ENCODE measurements at places on chromosomes 7 and 10.

DNA sequence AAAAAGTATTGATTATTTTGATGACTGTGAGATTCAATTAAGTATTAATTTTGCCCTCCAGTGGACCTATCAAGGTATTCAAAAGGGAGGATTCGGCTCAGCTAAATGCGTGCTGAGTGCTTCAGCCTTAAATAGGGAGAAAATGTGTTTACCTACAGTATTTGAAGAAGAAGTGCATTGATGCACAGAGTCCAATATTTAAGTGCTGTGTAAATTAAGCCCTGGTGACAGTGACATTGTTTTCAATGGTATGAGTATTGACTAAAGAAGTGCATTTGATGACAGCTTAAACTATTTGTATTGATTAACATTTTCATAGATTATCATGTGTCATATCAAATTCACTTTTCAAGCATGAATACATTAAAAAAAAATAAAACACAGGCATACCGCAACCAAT lies 106.6 kb downstream of the POU6F2 start:
- H3K27me3 ChIP-seq = peaks cover 11% of the 10 kb centered on the region
- no peak overlapping the region for H3K27ac ChIP-seq
- no peaks in the 10 kb centered on the region for H3K36me3 ChIP-seq
- ATAC-seq = no peak
- no peaks in the 10 kb centered on the region for H3K4me1 ChIP-seq

GRCh38 chr10:91944880-91945630 lies 21.5 kb downstream of the BTAF1 start:
- peak overlapping the region; percentile 91 for H3K27ac ChIP-seq
- H3K4me1 ChIP-seq = peaks cover 12% of the 10 kb centered on the region
- H3K4me3 ChIP-seq = peak overlapping the region; percentile 51
- H3K36me3 ChIP-seq = peaks cover 97% of the 10 kb centered on the region
- peak; percentile 96 for ATAC-seq
- H3K27me3 ChIP-seq = no peaks in the 10 kb centered on the region

DNA sequence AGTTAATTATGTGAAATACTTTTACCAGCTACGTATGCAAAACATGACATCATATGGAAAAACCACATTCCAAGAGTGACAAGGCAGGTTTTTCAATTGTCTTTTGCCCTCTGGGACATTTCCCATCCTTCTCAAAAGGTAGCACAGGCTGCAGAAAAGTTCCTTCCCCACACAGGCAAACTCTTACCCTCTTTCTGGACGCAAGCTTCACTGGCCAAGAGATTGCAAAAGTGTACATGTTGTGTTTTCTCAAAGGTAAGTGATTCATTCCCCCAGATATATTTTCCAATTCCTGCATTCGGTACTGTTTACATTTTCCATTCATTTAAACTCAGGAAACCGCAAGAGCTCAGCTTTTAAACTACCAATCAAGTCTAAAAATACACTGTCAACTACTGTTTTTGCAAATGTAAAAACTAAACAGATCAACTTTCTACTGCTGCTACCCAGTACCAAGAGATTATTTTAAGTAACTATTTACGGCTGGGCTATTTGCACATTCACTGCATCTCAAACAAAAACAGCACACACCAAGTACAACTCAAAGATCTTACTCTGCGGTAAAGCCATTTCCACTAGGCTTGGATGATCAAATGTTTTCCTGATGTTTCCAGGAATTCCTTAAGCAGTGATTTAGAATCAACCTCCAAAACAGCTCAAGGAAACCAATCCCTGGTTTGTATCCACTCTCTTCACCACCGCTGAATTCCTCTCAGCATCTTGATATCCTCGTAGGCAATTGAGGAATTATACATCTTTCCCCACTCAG lies 233.6 kb upstream of the CCDC6 start:
- no peaks in the 10 kb centered on the region for H3K4me1 ChIP-seq
- H3K27ac ChIP-seq = no peak overlapping the region
- H3K27me3 ChIP-seq = no peaks in the 10 kb centered on the region
- peaks cover 30% of the 10 kb centered on the region for H3K36me3 ChIP-seq

- H3K4me1 ChIP-seq = no peaks in the 10 kb centered on the region
- no peak overlapping the region for H3K4me3 ChIP-seq
- no peak overlapping the region for H3K27ac ChIP-seq
- no peaks in the 10 kb centered on the region for H3K27me3 ChIP-seq
Observed at GRCh38 chr7:30379131-30379530, 94.7 kb downstream of the ZNRF2 start.

DNA sequence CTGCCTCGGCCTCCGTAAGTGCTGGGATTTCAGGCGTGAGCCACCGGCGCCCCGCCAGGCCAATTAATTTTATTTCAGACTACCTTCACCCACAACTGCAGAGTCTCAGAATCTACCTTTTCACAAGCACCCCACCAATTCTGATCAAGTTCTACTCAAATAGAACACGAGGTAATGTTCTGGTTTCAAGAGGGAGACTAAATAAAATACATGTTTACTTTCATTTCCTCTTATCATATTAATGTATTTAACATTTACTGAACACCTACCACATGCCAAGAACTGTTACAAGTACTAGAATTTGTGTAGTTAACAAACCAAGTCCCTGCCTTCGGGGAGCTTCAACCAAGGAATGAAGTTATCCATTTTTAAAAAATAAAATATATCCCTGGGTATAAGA lies 25.5 kb upstream of the RGS10 start:
- no peaks in the 10 kb centered on the region for H3K4me1 ChIP-seq
- no peak for ATAC-seq
- H3K36me3 ChIP-seq = peaks cover 15% of the 10 kb centered on the region
- H3K4me3 ChIP-seq = no peak overlapping the region
- H3K27me3 ChIP-seq = no peaks in the 10 kb centered on the region
- H3K27ac ChIP-seq = no peak overlapping the region

DNA sequence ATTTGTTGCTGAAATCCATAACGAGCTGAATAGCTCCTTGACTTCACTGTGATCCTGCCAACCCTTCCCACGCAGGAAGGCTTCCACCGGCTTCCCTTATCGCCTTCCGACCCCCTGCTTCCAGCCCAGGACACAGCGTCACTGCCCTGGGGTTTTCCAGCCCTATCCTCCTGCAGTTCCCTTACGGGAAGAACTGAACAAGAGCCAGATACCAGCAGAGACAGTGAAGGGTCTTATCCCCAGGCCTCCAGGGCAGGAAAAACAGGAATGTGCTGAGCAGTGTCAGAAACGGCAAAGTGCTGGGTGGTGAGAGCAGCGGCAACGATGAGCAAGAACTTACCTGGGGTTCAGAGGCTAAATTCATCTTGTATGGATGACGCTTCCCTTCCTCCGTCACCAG lies 22.4 kb downstream of the PDLIM1 start:
- H3K27ac ChIP-seq = no peak overlapping the region
- H3K27me3 ChIP-seq = peaks cover 4% of the 10 kb centered on the region
- no peaks in the 10 kb centered on the region for H3K4me1 ChIP-seq

- no peak overlapping the region for H3K27ac ChIP-seq
- H3K36me3 ChIP-seq = no peaks in the 10 kb centered on the region
- H3K27me3 ChIP-seq = peaks cover 3% of the 10 kb centered on the region
- H3K4me1 ChIP-seq = peaks cover 4% of the 10 kb centered on the region
- no peak overlapping the region for H3K4me3 ChIP-seq
Observed at GRCh38 chr10:117936141-117936540, 110.6 kb downstream of the RAB11FIP2 start.

DNA sequence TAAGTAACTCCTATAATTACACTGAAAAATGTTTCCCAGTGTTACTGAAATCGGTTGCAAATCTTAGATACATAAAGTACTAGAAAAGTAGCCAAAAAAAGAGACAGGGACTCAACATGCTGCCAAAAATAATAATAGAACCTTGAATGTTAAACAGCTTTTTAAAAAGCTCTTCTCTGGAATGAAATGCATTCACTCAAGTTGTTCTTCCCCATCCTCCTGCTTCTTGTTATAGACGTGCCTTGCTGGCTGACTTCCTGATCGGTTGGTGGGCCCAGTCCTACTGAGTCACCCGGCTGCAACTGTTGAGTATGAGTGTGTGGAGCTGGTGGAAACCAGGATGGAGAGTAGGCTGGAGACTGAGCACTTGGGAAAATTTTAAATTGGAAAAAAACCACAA lies 30.6 kb upstream of the RAPGEF5 start:
- no peak overlapping the region for H3K4me3 ChIP-seq
- H3K4me1 ChIP-seq = no peaks in the 10 kb centered on the region
- no peaks in the 10 kb centered on the region for H3K36me3 ChIP-seq
- H3K27me3 ChIP-seq = peaks cover 5% of the 10 kb centered on the region
- no peak overlapping the region for H3K27ac ChIP-seq

GRCh38 chr10:13867822-13868221 lies 281.1 kb downstream of the PRPF18 start:
- no peak for ATAC-seq
- no peak overlapping the region for H3K4me3 ChIP-seq
- no peak overlapping the region for H3K27ac ChIP-seq
- no peaks in the 10 kb centered on the region for H3K4me1 ChIP-seq
- no peaks in the 10 kb centered on the region for H3K27me3 ChIP-seq

- H3K27me3 ChIP-seq = peaks cover 41% of the 10 kb centered on the region
- H3K27ac ChIP-seq = no peak overlapping the region
- no peak for ATAC-seq
- no peaks in the 10 kb centered on the region for H3K36me3 ChIP-seq
- H3K4me3 ChIP-seq = no peak overlapping the region
Observed at GRCh38 chr7:108008827-108009226, 5.9 kb upstream of the LAMB1 start.

DNA sequence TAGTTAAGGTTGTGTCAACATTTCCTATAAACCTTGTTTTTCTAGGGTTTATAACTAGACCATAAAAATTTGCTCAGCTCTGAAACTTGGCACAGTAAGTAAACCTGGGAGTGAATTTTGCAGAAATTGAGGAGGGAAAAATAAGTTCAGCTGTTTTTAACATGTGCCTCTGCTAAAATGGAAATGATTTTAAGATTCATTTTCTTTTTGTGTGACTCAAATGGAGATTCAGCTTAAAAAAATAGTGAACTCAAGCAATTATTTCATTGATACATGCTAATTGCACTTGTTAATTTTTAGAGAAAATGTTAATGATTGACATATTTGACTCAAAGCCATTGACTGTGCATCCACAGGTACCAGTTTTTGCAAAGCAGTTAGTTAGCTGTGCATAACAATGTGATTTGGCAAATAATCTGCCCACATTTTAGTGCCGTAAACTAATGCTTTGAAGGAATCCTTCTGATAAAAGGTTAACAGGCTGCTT lies 68.5 kb upstream of the ZNF438 start:
- peaks cover 29% of the 10 kb centered on the region for H3K4me1 ChIP-seq
- H3K4me3 ChIP-seq = peak overlapping the region; percentile 61
- H3K27ac ChIP-seq = peak overlapping the region; percentile 66
- peak; percentile 7 for ATAC-seq
- no peaks in the 10 kb centered on the region for H3K36me3 ChIP-seq

DNA sequence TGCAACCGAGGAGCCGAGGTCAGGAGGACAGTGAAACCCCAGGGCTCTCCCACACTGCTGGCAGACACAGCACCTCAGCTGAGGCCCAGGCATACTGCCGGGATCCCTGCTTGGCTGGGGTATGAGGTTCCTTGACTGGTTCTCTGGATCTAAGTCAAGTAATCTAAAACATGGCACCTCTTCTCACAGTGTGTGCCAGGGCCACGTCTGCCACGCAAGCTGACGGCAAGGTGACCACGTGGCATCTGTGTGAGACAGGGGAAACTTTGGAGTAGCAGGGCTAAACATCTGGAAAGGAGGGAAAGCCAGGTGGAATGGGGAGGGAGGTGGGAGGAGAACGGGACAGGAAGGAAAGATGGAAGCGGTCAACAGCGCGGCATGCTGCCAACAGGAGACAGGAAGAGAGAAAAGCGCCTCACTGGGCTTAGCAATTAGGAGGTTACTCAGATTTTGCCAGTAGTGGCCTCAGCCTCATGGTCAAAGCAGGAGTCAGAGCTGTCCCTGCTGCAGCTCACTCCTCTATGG lies 103.7 kb downstream of the CXCL12 start:
- ATAC-seq = no peak
- no peaks in the 10 kb centered on the region for H3K4me1 ChIP-seq

DNA sequence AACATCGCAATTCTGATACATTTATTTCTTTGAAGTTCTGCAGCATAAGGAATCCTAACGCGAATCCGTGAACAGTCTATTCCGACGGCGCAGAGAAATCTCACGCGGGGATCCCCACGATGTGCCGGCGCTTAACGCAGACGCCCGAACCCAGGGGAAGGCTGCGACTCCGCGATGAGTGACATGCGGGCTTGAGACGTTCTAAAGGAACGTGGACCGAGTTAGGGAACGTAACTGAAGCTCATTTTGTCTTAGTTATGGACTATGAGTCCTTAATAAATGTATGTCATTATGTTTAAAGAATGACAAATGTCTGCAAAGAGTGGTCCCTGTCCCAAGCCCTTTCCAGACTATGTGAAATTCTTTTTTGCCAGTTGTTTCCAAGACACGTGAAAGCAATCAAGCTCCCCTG lies 995 bp upstream of the PARD3 start:
- no peak overlapping the region for H3K27ac ChIP-seq
- no peak for ATAC-seq
- peak overlapping the region; percentile 56 for H3K4me3 ChIP-seq
- no peaks in the 10 kb centered on the region for H3K36me3 ChIP-seq
- H3K4me1 ChIP-seq = peaks cover 4% of the 10 kb centered on the region
- peaks cover 53% of the 10 kb centered on the region for H3K27me3 ChIP-seq

DNA sequence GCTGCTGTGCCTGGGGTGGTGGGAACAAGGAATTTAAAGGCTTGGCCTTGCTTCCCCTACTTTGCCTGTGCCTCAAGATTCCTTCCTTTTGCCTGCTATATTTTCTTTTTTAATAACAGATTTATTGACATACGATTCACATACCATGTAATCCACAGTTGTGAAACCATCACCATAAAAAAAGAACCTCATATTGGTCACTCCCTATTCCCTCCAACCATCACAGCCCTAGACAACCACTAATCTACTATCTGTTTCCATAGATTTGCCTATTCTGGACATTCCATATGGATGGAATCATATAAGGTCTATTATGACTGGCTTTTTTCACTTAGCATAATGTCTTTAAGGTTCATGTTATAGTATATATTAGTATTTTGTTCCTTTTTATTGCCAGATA lies 59.3 kb upstream of the TRIM8 start:
- H3K27ac ChIP-seq = no peak overlapping the region
- ATAC-seq = no peak
- H3K4me3 ChIP-seq = no peak overlapping the region
- no peaks in the 10 kb centered on the region for H3K27me3 ChIP-seq
- peaks cover 5% of the 10 kb centered on the region for H3K4me1 ChIP-seq

GRCh38 chr10:126060261-126060931 lies 164.0 kb downstream of the FANK1 start:
- H3K4me3 ChIP-seq = no peak overlapping the region
- no peak for ATAC-seq
- H3K27ac ChIP-seq = no peak overlapping the region
- H3K36me3 ChIP-seq = no peaks in the 10 kb centered on the region
